Cerebellar cortex (tissue), 1 donor: ENCODE measurements at places on chromosomes 2 and 18.

DNA sequence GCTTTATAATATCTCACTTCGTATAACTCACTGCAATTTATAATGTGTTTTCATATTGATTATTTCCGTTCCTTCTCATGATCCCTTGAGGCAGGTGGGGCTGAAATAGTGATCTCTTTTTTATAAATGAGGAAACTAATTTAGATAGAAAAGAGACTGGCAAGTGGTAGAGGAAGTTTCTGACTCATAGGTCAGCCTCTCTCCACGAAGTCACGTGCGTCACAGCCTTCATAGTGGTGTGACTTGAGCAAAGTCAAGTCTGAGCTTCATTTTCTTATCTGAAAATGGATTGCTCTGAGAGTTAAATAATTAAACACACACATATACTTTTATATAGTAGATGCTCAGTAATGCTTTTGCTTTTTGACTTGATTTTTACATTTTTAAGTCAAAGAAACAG is 19.9 kb downstream of the ABCG5 start:
- DNase-seq: no peak

GRCh38 chr18:11309172-11309571 is 159.8 kb upstream of the PIEZO2 start:
- DNase-seq: no peak

DNA sequence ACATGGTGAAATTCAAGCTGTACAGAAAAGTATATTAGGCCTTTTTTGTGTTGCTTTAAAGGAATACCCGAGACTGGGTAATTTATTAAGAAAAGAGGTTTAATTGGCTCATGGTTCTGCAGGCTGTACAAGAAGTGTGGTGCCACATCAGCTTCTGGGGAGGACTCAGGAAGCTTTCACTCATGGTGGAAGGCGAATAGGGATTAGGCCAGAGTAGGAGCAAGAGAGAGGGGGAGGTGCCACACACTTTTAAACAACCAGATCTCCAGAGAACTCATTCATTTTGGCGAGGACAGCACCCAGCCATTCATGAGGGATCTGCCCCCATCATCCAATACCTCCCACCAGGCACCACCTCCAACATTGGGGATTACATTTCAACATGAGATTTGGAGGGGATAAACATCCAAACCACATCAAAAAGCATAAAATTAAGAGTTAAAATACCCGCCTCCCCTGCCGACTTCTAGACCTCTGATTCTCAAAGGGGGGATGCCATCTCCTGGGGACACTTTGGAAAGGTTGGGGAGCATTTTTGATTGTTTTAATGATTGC is 15.1 kb upstream of the LIPG start:
- no peak for DNase-seq

GRCh38 chr18:59453468-59453961 is 94.5 kb upstream of the LMAN1 start:
- DNase-seq: no peak

- peak; percentile 75 for DNase-seq
Measured at GRCh38 chr2:133844214-133844892, 276.1 kb upstream of the NCKAP5 start.

DNA sequence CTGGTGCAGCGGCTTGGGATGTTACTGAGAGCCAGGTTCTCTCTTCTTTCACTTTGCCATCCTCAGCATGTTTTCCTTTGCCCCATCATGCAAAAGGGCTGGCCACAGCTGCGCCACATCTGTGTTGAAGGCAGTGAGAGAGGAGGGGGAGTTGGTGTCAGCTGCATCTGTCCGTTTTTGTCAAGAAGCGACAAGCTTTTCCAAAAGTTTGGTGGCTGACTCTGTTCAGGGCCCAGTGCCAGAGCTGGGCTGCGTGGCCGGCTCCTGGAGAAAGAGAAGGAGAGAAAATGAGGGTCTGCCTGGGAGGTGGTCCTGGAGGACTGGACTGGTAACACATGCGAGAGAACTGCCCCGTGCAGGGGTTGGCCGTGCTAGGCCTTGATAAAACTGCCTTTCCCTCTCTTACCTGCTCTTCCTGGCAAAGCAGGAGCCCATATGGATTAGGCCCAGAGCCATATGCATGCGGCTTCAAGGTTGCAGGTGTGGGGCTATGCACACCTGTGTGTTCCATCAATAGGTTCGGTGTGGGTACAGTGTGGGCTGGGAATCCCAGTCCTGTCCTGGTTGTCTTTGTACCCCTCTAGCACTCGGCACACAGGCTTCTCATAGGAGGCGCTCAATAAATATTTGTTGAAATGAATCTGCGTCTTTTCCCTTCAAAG is 9.0 kb downstream of the RNF144A start:
- DNase-seq: no peak

- no peak for DNase-seq
Measured at GRCh38 chr18:22174341-22175145, 5.2 kb downstream of the GATA6 start.

DNA sequence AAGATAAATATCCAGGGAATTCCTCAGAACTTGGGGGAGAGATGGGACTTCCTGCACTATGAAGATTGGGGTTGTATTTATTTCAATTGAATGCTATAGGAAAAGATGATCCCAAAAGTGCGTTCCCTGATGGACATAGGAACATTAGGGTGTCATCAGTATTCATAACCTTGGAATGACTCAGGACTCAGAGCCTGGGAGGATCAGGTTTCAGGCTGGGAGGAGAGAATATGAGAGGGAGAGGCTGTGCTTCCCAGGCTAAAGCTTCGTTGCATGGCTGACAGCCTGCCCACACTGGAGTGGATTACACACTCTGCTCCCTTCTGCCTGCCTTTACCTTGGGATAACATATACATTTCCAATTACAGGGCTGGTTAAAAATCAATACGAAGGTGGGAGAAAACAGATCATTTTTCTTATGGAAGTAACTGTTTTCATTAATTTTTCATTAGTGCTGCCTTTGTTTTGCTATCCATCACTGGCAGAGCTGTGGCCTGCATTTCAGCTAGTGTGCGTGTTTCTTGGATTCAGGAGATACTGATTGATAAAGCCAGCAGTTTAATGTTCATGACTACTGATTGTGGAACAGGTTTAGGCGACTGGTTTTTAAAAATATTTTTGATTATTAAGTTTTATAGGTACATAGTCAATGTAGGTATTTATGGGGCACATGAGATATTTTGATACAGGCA is 118.7 kb downstream of the KCTD1 start:
- no peak for DNase-seq

- DNase-seq: no peak
Measured at GRCh38 chr2:140455315-140455714, 1675.1 kb upstream of the NXPH2 start.

- no peak for DNase-seq
Measured at GRCh38 chr2:85666435-85667316, 1.3 kb downstream of the SFTPB start.

DNA sequence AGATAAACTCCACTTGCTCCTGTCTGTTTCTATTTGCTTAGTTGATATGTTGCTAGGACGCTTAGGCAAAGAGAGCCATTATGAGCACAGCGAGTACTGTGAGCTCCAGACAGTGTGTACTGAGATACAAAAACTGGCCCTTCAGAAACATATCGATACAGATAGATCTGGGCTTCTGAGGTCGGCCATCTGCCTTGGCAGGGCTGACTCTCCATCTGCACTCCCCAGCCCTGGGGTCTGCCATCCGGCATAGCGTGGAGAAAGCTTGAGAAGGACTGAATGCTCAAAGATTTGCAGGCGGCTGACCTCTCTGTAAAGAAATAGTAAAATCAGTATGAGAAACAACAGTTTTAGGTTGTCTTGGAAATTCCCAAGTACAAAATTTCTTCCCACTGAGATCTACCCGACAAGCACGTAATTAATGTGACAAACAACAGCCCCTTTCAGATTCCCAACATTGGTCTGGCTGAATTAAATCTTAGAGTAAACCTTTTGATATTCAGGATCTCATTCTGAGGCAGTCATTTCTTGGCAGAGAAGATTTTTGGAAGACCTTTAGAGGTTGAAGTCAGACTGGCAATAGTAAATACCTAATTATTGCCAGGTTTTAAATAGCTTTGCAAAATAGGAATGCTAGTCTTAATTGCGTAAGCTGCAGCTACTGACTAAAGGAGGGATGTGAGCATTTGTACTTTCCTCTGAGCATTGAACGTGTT is 127.4 kb downstream of the CHST9 start:
- DNase-seq: peak; percentile 13

DNA sequence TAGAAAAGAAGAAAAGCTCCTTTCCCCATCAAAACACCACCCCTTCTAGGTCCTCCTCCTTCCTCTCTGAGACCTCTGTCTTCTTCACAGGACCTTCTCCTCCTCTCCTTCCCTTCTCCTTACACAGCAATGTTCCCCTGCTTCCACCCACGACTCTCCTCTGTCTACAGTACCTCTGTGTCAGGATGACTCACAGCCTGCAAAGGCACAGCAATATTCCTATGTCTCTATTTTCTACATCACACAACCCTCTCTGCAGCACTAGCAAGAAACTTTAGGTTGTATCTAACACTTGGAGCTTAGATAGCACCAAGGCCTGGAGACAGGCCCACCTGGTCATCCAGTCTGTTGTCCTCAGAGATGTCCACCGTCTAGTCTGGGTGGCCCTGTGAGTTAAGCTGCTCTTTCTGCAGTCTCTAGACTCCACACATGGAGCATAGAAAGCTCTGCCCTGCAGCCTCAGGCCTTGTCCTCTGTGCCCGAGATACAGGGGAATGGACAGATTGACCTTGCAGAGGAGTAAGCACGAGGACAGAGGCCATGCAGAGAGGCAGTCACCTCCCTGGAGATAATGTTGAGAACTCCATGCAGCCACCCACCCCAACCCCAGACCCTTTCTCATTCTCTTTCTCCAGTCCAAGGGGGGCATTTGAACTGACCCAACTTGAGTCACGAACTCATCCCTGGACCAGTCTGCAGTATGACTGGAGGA is 212.0 kb downstream of the TNS1 start:
- no peak for DNase-seq

DNA sequence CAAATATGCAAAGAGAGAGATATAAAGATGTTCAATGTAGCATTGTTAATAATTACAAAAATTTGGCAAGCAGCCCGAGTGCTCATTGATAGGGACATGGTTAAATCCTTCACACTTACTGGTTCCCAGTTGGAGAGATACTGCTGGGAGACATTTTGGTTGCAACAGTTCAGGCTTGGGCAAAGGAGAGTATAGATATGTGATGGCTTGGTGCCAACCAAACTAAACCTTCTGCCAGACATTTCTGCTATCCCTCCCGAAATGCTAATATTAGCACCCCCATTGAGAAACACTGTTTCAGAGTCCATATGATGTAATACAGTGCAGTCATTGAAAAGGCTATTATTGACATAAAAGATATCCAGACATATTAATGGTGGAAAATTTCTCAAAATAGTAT is 11.5 kb downstream of the GEN1 start:
- DNase-seq: no peak

DNA sequence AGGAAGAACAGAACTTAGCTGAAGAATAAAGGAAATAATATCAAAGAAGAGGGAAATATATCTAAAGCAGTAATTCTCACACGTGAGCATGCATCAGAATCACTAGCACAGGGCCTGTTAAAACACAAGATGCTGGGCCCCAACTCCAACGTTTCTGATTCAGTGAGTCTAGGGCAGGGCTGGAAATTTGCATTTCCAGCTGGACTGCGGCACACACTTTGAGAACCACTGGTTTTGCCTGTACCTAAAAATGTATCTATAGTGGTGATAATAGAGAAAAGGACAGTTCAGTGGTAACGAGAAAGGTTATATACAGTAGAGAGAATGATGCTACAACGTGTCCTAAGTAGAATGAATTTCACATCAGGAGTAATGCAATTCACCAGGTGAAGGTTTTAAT is 11.2 kb downstream of the REV1 start:
- DNase-seq: no peak

DNA sequence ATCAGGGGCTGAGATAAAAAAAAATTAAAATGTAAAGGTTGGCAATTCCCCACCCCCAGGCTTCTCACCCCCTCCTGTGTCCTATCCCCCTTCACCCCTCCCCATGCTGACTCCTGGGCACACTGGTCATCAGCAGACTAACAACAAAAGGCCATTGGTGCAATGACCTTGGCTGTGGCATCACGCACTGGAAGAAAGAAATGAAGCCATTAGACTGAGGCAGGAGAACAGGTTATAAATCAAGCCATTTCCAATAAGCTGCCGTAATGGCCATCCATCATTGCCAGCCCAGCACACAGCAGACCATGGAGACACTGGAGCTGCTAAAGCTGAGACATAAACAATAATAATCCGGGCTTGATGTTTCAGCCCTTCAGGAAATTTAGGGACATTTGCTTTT is 342.4 kb upstream of the ETAA1 start:
- DNase-seq: no peak
